ENCODE measurements at places on chromosomes 1 and 21.

DNA sequence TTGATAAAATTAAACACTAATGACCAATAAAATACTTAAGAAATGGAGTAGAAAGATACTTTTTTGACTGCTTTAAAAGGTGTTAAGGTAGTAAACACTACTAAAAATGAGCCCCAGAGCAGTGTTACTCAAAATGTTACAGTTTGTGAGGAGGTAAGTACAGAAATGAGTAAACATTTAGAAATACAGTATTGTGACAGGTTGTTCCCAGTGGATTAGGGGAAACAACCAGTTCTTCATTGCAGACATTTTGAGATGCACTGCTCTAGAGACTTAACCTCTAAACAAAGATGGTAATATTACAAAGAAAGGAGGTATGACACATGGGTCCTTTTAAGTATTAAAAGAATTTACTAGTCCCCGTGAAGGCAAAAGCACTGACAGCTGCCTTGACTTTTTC, 12.7 kb downstream of the DHX9 start:
- no peak overlapping the region for H3K27ac ChIP-seq
- no peak for DNase-seq
- H3K4me3 ChIP-seq: no peak overlapping the region
- no peaks in the 10 kb centered on the region for H3K27me3 ChIP-seq
- H3K36me3 ChIP-seq: no peaks in the 10 kb centered on the region

DNA sequence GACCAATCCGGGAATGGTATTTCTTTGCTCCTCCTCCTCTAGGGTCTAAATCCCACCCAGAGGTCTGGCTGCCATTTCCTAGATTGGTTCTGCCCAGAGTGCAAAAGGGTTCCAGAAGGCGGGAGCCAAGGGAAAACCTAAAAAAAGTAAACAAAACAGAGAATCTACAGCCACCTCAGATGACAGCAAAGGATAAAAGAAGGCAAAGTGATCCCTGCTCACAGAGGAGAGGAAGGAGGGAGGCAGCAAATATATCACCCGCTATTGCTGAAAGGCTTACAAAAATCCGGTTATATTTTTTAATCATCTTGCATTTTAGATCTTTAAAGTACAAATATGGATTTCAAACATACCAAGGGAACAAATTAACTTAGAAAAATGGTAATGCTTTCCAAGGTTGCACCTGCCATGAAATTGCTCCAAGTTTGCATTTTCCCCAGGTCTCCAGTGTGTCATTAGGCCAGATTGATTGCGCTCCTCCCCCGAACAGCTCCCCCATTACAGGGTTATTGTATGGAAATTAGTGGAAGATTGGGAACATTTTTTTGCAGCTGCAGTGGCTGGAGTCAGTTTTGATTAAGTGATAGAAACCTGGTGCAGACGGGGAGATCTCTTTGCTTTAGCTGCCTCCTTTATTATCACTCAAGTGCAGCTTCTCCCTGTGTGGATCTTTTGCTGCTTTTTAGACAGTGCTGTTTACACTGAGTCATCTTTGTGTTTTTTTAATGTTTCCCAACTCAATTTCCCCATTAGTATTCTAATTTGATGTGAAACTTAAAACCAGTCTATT, 280.5 kb upstream of the CAMK1G start:
- peaks cover 7% of the 10 kb centered on the region for H3K27me3 ChIP-seq
- no peak overlapping the region for H3K4me3 ChIP-seq
- no peaks in the 10 kb centered on the region for H3K4me1 ChIP-seq
- DNase-seq: no peak

- peak; percentile 56 for DNase-seq
- H3K27ac ChIP-seq: peak overlapping the region; percentile 70
Measured at GRCh38 chr21:32364387-32364786, 28.4 kb downstream of the URB1 start.

DNA sequence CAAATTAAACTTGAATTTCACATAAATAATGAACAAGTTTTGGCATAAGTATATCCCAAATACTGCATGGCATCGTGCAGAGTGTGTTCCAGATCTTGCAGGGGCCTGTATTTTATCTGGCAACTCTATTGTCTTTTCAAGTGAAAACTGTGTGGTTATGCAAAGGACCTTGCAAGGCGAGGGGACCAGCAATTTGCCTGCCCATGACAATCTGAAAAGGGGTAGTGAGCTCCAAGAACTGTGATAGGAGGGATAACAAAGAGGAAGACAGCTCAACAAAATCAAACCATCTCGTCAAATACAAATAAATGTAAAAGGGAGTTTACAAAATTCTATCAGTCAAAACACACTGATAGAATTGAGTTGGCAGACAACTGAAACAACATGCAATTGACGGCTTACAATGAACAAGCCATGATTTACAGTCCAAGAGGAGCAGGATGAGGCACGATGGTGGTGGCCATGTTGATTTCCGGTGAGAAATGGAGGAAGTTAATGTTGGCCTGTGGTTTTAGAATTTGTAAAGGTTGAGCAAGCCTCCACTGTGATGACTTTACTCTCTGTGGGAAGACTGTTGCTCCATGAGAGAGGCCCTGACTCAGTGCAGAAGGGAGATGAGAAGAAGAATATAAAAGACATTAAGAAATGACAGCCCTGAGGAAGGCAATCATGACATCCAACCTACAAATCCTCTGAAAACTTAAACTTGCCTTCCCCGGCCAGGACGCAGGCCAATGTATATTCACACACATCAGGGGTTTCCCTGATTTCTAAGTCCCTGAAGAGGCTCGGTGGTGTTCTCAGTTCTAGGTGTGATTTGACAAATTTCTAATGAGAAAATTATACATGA, 132.2 kb downstream of the ADSS2 start:
- peaks cover 10% of the 10 kb centered on the region for H3K4me1 ChIP-seq
- no peak overlapping the region for H3K27ac ChIP-seq
- H3K27me3 ChIP-seq: no peaks in the 10 kb centered on the region
- DNase-seq: no peak
- H3K4me3 ChIP-seq: no peak overlapping the region

DNA sequence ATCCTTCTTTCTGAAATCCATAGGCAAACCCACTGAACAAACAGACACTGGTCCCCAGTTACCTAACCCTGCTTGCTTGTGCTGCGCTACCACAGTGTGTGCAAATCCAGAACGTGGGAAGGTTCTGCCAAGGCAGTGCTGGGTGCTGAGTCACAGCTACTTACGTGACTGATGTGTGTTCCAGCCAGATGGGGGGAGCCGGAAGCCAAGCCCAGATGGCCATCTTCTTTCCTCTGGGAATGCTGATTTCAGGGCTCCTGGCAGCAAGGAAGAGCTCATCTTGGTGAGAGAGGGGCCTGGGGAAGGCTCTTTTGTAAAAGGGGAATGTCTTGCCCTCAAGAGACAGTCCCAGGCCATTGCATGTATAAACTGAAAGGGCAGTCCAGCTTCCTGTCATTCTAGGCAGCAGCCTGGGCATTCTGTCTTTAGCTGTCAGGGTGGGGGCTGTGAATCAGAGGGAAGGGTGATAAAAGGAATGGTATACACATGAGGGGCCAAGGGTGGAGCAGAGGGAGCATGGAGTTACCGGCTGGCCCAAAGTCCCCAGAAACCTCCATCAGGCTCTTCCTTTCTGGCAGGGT, 54.1 kb downstream of the CD46 start:
- peak overlapping the region; percentile 60 for H3K27ac ChIP-seq
- H3K36me3 ChIP-seq: peaks cover 7% of the 10 kb centered on the region
- no peaks in the 10 kb centered on the region for H3K27me3 ChIP-seq
- peaks cover 18% of the 10 kb centered on the region for H3K4me1 ChIP-seq

DNA sequence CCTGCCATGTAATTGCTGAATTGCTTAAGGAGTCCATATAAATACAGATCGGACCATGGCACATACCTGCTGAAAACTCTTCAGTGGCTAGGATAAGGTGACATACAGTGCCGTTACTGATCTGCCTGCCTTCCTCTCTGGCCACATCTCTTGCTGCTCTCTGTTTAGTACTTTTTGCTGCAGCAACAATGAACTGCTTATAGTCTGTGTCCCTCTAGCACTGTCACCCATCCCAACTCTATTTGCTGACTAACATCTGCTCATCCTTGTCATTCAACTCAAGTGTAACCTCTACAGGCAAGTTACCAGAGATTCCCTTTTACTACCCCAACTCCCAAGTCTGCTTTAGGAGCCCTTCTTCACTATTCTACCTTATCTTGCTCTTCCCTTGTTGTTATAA, 65.6 kb downstream of the GTF2B start:
- H3K27me3 ChIP-seq: no peaks in the 10 kb centered on the region
- no peaks in the 10 kb centered on the region for H3K36me3 ChIP-seq
- H3K4me1 ChIP-seq: no peaks in the 10 kb centered on the region

DNA sequence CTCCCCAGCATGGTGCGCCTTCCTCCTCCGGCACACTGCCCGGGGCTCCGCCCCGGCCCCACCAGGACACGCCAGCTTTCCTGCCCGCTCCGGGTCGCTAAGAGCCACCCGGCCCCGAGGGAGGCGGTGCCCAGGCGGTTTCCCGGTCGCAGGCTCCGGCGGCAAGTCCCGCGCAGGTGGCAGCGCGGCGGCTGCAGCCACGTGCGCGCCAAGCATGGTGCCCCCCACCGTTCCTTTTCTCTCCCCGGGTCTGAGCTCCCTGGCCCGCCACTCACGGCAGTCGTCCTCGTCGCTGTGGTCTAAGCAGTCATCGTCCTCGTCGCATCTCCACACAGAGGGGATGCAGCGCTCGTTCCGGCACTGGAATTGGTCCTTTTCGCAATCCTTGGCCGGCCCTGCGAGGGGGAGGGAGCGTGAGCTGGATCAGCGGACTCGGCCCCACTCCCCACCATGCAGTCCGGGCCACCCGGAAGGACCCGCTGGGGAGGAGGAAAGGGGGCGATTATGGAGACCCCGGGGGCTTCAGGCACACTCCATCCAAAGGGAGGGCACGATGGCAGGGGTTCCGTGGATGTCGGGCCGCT, 1.2 kb downstream of the LRP8 start:
- no peaks in the 10 kb centered on the region for H3K4me1 ChIP-seq
- H3K27ac ChIP-seq: peak overlapping the region; percentile 77
- no peaks in the 10 kb centered on the region for H3K27me3 ChIP-seq
- H3K4me3 ChIP-seq: peak overlapping the region; percentile 68

- no peaks in the 10 kb centered on the region for H3K27me3 ChIP-seq
- peaks cover 8% of the 10 kb centered on the region for H3K4me1 ChIP-seq
- no peak for DNase-seq
- H3K36me3 ChIP-seq: no peaks in the 10 kb centered on the region
- no peak overlapping the region for H3K4me3 ChIP-seq
Measured at GRCh38 chr1:36365381-36365780, 20.3 kb downstream of the STK40 start.

DNA sequence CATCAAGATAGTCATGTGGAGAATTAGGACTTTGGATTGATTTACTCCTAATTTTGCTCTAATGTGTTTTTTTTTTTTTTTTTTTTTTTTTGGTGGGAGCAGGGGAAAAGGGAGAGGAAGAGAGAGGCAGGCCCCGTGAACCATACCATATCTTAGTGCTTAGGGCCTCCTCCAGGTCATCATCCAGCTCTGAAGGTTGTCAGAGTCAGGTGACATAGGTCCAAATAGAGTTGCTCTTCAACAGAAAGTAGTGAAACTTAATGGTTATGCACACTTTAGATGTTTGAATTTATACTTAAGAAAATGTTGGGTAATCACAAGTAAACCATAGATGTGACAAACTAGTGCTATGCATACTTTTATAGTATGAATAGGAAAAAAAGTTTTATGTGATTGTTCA, 32.2 kb downstream of the CXADR start:
- H3K4me3 ChIP-seq: no peak overlapping the region
- no peaks in the 10 kb centered on the region for H3K36me3 ChIP-seq
- no peaks in the 10 kb centered on the region for H3K4me1 ChIP-seq
- no peak for DNase-seq
- no peaks in the 10 kb centered on the region for H3K27me3 ChIP-seq

DNA sequence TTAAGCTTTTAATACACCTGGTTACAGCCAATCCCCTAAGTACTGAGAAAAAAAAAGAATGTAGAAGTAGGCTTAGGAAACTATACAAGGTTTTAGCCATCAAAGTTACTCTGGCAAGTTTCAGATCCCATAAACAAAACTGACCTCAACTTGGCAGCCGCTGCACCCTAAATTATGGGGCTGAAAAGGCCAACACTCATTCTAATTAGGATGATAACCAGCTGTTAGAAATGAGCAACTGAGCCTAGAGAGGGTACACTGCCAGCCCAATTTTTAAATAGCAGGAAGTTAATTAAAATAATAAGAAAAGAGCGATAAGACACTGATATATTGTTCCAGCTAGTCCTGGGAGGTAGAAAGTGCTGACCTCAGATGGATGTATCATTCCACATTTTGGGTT, 105.7 kb upstream of the VAV3 start:
- H3K4me1 ChIP-seq: no peaks in the 10 kb centered on the region
- H3K36me3 ChIP-seq: no peaks in the 10 kb centered on the region
- H3K27ac ChIP-seq: no peak overlapping the region
- no peaks in the 10 kb centered on the region for H3K27me3 ChIP-seq
- no peak overlapping the region for H3K4me3 ChIP-seq

GRCh38 chr1:27076803-27077202, 64.2 kb upstream of the TENT5B start:
- no peaks in the 10 kb centered on the region for H3K27me3 ChIP-seq
- no peak for DNase-seq
- no peaks in the 10 kb centered on the region for H3K36me3 ChIP-seq

DNA sequence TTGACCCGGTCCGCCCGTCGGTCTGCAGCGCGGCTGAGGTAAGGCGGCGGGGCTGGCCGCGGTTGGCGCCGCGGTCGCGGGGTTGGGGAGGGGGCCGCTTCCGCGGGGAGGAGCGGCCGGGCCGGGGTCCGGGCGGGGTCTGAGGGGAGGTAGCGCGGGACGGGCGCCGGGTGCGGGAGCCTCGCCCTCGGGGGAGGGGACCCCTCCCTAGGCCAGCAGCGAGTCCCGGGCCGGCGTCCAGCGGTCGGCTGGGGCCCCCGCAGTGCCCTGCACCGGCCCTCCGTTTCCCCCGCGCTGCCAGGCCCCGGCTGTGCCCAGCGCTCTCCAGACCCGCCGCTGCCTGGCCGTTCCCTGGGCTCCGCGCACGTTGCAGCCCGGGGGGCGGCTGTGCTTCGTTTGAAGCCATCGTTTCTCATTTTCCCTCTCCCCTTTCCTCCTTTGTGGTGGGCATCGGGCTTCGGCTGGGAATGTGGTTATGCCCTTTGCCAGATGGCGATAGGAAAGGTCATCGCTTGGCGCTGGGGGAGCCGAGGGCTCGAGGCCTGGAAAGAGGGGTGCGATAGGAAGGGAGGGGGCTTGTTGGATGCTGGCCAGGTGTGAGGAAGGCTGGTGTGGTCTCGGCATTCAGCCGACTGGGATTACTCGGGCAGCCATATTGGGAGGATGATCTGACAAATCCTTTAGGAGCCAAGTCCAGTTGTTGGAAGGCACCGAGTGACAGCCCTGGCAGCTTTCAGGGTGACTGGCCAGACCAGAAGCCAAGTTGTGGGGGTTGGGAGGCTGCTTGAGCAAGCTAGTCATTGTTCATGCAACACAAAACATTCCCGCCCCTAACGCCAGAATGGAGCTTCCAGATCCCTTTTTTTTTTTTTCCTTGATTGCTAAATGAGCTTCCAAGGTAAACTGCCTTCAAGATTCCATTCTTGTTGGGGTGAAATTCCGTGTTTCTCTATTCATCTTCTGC, 753 bp downstream of the KIF1B start:
- DNase-seq: peak; percentile 96
- peak overlapping the region; percentile 90 for H3K4me3 ChIP-seq
- no peaks in the 10 kb centered on the region for H3K4me1 ChIP-seq
- H3K27ac ChIP-seq: peak overlapping the region; percentile 98
- H3K27me3 ChIP-seq: no peaks in the 10 kb centered on the region

GRCh38 chr1:19040010-19040680, 83.7 kb upstream of the IFFO2 start:
- no peaks in the 10 kb centered on the region for H3K36me3 ChIP-seq
- no peak for DNase-seq
- H3K4me3 ChIP-seq: no peak overlapping the region
- H3K4me1 ChIP-seq: no peaks in the 10 kb centered on the region
- no peak overlapping the region for H3K27ac ChIP-seq
- no peaks in the 10 kb centered on the region for H3K27me3 ChIP-seq
